ENCODE measurements at places on chromosomes 1 and 21.

DNA sequence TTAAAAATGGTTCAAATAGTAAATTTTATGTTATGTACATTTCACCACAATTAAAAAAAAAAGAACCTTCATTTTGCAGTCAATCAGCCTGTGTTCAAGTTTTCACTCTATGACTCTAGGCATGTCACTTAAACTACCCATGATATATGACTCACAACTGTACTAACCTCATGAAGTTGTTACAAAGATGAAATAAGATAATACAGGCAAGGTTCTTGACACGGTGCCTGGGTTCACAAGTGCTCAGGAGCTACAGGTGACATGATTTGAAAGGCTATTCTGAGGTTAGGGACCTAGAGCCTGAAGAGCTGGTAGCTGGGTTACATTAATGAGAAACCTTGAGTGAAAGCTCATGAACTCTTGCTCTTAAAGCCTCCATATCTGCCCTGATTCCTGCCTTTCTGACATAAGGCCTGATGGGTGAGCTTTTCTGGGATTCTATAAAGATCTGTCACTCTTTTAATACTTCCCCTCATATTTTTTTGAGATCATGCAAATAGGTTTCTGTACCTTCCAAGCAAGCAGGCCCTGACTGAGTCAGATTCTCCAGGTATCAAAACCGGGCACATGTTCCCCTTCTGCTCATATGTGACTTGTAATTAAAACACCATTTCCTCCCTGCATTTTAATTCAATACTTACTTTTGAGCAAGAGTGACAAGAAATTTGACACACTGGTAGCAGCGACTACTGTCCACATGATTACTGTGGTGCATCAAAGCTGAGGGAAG, 34.0 kb downstream of the PCSK9 start:
- peak; percentile 53 for DNase-seq

DNA sequence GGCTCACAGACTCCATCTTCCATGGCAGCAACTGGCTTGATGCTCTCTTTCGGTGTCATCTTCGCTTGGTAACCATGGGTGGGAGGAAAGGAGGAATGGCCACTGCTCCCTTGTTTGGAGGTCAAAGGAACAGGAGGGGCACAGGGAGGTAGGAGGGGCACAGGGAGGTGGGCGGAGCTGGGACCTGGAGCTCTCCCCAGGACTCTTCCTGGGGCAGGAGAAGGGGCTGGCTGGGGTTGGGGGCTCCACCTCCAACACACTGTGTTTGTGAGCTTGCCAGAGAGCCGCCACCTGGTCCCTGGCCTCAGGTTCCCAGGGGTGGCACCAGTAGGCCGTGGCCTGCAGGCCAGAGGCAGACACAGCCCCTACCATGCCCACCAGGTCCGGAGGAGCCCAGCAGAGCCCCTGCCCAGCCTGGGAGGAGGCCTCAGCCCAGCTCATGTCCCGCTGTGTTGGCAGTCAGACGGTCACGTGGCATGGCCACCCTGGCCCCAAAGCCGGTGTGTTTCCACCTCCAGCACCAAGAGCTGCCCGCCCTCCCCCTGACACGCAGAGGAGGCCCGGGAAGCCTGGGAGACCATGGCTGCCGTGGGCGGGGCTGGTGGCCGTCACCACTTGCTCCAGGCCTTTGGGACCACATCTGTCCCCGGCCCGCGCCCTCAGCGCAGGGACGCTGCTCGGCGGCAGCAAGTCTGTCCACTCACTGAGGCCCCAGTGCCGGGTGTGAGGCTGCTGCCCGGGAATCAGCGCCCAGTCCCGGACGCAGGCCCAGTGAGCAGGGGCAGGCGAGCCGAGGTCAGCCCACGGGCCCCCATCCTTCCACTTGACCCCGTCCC, 73.9 kb downstream of the MORN1 start:
- no peak for DNase-seq

GRCh38 chr1:96559181-96559580, 162.4 kb upstream of the PTBP2 start:
- no peak for DNase-seq

GRCh38 chr1:46487818-46488218, 1.8 kb upstream of the DMBX1 start:
- no peak for DNase-seq

DNA sequence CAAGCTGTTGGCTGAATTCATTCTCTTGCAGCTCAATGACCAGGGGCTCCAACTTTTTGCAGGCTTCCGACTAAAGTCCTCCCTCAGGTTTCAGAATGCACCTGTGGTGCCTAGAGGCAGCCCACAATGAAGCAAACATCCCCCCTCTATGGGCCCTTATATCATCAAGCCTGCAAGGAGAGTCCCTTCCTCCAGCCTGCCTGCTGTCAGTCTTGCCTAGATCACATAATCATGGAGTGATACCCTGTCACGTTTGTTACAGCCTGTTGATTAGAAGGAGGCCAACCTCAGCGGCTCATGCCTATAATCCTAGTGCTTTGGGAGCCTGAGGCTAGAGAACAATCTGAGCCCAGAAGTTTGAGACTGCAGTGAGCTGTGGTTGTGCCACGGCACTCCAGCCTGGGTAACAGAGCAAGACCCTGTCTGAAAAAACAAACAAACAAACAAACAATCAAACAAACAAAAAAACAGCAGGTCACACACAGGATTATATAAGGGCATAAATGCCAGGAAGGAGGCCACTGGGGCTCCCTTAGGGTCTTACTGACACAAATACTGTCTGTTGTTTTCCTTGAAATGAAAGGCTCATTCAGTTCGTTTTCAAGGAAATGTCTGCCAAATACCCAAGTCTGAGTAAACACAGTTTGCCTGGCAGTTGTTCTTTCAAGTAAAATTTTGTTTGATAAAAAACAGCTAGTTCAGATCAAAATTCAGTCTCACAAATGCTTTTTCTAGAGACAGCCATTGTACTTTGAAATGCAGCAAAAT, 4.7 kb upstream of the SPRR3 start:
- no peak for DNase-seq

DNA sequence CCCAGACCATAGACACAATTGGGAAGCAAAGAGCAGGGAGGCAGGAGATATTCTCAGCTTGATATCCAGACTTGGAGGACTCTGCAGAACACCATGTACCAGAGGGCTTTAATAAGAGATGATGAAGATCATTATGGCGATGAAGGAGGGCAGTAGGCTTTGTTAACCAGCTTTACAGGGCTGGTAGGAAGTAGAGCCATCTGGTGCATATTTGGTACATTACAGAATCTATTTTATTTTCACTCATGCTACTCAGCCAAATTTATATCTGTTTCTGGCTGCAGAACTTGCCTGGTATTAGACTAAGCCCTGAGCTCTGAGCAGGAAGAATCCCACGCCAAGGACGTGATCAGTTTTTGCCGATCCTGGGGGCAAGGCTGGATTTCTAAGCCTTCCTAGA, 61.8 kb upstream of the SYT6 start:
- no peak for DNase-seq

DNA sequence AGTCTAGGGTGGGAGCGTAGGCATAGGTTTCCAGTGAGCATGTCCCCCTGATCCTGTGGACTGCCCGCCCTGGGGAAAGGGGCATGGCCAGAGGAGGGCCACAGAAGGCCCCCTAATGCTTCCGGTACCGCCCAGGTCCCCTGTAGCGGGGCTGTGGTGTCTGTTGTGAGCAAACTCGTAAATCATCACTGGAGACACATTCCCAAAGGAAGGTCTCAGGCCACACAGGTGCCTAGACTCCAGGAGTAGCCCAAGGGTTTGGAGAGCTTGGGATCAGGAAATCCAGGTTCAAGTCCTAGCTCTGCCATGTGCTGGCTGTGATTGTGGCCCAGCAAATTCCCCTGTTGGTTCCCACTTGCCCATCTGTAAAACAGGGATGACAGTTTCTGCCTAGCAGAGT, 20.2 kb downstream of the NKAIN1 start:
- no peak for DNase-seq

GRCh38 chr21:32457360-32457840, 44.9 kb downstream of the EVA1C start:
- DNase-seq, result no peak

GRCh38 chr1:84833194-84833593, 59.8 kb downstream of the LPAR3 start:
- DNase-seq, result no peak

DNA sequence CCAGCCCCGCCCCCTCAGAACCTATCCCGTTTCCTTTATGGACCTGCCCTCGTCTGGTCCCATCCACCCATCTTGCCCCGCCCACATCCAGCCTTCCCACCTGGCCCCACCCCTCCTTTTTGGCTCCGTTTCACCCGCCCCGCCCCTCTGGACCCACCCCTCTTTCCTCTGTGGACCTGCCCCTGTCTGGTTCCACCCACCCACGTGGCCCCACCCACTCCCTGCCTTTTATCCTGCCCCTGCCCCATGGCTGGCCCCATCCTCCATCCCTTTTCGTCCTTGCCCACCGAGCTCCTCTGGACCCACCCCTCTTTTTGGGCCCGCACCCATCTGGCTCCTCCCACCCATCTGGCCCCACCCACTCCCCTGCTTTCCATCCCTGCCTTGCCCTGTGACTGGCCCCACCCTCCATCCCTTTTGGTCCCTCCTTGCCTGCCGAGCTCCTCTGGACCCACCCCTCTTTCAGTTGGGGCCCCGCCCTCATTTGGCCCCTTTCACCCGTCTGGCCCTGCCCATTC, 177.3 kb downstream of the CAMTA1 start:
- peak; percentile 97 for DNase-seq

GRCh38 chr1:8426996-8427395, 109.1 kb downstream of the SLC45A1 start:
- no peak for DNase-seq

DNA sequence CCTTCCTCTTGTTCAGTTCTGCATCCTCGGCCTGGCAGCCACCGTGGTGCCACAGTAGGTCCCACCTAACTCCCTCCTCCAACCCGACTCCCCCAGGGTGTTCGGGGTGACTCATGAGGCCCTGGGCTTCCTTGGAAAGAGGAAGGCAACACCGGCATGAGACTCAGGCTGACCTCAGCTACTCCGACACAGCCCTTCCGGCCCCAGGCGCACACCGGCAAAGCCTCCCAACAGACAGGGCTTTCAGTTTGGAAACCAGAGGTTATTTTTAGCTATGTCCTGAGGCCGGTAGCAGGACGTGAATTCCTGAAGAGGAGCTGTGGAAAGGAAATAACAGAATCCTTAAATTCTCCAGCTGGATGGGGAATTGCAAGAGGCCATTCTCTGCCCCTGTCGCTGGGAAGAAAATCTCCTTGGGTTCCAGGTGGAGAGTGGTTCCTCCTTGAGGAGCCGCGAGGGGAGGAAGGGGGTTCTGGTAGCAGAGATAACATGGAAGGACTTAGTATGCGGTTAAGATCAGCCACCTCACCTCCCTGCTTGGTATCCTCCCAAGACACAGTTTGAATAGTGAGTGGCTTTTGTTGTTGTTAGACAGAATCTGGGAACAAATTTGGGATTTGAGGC, 24.4 kb downstream of the PLXNA2 start:
- no peak for DNase-seq

GRCh38 chr1:43924516-43924915, 9.1 kb upstream of the ARTN start:
- DNase-seq, result no peak

- no peak for DNase-seq
These were observed 10.3 kb downstream of the HIVEP3 start for GRCh38 chr1:41908288-41908895.

GRCh38 chr21:29680273-29680672, 259.5 kb downstream of the GRIK1 start:
- DNase-seq, result no peak

GRCh38 chr1:229507951-229508822, at the start of gene NUP133:
Gene NUP133 (minus strand): TSS chr1:229508341. CDS start chr1:229508249, 92 bp downstream.
- peak; percentile 88 for DNase-seq

GRCh38 chr21:25189497-25189896, 417.8 kb downstream of the MRPL39 start:
- DNase-seq, result no peak

GRCh38 chr1:30334767-30335166, 388.6 kb downstream of the MATN1 start:
- no peak for DNase-seq

DNA sequence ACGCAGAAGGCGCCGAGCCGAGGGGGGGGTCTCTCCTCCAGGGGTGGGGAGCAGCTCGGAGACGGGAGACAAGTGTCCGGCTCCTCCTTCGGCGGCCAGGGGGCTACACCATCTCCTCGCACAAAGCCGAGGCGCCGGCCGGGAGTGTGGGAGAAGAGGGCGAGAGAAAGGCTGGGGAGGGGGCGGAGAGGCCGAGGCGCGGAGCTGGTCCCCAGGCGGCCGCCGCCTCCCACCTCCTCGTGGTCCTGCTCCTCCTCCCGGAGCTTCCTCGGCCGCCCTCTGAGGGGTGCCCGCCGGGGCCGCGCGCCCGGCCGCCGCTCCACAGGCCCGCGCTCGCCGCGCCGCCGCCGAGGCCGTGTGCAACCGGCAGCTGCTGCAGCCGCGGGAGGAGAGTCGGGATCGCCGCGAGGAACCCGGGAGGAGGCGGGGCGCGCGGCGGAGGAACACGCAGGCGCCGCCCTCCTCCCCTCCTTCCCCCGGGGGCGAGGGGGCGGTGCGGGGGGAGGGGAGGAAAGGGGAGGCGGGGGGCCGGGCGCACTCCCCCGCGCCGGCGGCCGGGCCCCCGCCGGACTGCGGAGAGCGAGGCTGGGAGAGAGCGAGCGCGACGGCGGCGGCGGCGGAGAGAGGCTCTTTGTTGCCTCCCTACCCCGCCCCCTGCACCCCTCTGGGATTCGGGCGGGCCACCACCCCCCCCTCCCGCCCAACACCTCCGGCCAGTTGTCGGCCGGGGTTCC, at the start of gene ENAH:
TSS of gene ENAH (minus strand) at position 395 of the 734 bp plus-strand sequence. CDS start 433 bp downstream, outside the sequence.
- peak; percentile 28 for DNase-seq

- DNase-seq, result no peak
These were observed 16.1 kb upstream of the SLAMF6 start for GRCh38 chr1:160538985-160539651.

GRCh38 chr1:54950369-54951163, 29.9 kb upstream of the TMEM61 start:
- peak; percentile 59 for DNase-seq

DNA sequence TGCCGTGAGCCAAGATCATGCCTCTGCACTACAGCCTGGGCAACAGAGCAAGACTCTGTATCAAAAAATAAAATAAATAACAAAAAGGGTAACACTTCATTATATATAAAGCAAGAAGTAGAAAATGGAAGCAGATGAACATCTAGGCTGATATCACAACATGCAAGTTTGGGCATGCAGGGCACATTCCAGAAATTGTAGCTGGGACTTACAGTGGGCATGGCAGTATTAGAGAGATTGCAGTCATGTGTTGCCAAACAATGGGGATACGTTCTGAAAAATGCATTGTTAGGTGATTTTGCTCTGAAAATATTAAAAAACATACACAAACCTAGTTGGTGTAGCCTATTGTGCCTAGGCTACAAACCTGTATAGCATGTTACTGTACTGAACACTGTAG, 441.0 kb upstream of the PRMT6 start:
- DNase-seq, result no peak

GRCh38 chr1:72037745-72038343, 244.5 kb downstream of the NEGR1 start:
- peak; percentile 1 for DNase-seq

Data from NCI-H187 (cell line).